Muscle of leg (tissue), 16 donors: ENCODE measurements at places on chromosomes 3 and 15. TPM values are rescaled to one million over a fixed set of nuclear protein-coding genes. Genes with fewer than 3 reads are reported as not detected.

ESYT3 gene
- polyA plus RNA-seq = 14.6 TPM

GASK1A gene
- 8.5 TPM for polyA plus RNA-seq

PRTG gene
- polyA plus RNA-seq = 3.6 TPM

FHIT gene
- polyA plus RNA-seq = 4.1 TPM

MAP1A gene
- polyA plus RNA-seq = 47.3 TPM
